PC-3 (cell line): ENCODE measurements at places on chromosomes 5 and 9.
A peak's percentile ranks its signal among the peaks of the same experiment; 100 is the strongest.

GRCh38 chr9:93517331-93517730 is 59.1 kb upstream of the PHF2 start:
- no peak for DNase-seq

- DNase-seq = no peak
Measured at GRCh38 chr5:174412374-174412773, 312.0 kb upstream of the MSX2 start.

DNA sequence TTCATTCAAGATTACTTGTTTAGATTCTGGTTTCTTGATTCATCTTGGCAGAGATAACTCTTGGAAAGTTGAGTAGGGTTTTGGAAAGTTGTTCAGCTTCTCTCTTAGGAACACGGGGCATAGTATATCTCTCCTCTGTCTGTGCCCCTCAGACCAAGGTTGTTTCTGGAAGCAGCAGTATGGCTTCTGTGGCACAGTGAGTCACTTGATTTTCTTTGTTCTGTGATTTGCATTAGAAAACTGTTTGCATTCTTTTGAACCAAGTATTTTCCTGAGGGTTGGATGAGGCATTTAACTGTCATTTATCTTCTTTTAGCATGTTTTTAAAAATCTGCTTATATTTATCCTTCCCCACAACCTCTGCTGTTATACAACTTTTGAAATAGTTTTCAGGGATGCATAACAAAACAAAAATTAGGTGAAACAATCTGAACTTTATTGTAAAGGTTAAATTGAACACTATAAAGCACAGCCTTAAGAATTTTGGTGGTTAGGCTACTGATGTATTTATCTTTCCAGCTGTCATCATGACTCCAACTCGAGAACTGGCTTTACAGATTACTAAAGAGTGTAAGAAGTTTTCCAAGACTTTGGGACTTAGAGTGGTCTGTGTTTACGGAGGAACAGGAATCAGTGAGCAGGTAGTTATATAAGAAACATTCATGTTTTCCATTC is 26.5 kb downstream of the DDX46 start:
- no peak for DNase-seq

DNA sequence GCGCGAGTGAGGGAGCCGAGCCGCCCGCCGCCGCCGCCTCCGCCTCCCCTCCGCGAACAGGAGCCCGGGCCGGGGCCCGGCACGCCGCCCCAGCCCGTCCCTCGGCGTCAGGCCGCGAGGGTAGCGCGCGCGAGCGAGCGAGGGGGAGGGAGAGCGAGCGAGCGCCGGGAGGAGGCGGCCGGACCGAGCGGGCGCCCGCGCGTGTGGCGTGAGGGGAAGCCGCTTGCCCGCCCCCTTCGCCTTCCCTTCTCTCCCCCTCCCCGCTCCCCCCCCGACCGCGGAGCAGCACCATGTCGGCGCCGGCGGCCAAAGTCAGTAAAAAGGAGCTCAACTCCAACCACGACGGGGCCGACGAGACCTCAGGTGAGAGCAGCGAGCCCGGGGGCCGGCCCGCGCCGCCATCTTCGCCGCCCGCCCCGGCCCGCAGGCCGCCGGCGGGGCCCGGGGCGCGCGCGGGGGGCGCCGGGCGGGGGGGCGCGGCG is 312 bp downstream of the SET start:
- DNase-seq = no peak

- DNase-seq = no peak
Measured at GRCh38 chr9:137975936-137976565, 98.5 kb downstream of the CACNA1B start.

- DNase-seq = no peak
Measured at GRCh38 chr5:149870232-149870631, 74.4 kb downstream of the PDE6A start.

- no peak for DNase-seq
Measured at GRCh38 chr9:28770226-28770625, 1196.9 kb upstream of the C9orf72 start.

DNA sequence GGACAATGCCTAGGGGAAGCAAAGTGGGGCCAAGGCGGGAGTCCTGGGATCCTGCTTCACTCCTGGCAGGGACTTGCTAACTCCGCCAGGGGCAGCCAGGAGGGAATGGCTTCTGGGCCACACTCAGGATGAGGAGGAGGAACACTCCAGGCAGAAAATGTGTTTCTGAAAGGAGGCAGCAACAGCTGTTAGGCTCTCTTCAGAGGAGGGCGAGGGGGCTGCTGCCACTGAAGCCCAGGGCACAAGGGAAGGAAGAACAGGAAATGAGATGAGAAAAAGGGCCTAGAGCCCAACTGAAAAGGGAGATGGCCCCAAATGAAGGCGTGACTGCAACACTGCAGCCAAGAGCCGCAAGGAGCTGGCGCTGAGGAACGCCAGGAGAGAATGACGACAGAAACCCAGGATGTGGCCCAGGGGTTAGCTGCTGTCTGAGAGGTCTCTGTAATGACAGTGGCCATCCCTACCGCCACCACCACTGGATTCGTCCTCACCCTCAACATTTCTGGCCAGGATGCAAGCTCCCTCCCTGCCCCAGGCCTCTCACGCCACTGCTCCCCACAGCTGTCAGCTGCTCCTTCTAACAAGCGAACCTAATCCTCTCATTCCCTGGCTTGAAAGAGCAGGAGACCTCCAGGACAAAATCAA is 15.8 kb downstream of the PSMB7 start:
- DNase-seq = no peak

GRCh38 chr9:119370816-119371215 is 1.6 kb upstream of the BRINP1 start:
- DNase-seq = peak; percentile 1

GRCh38 chr9:18907927-18908625 is 124.9 kb downstream of the SAXO1 start:
- DNase-seq = no peak

DNA sequence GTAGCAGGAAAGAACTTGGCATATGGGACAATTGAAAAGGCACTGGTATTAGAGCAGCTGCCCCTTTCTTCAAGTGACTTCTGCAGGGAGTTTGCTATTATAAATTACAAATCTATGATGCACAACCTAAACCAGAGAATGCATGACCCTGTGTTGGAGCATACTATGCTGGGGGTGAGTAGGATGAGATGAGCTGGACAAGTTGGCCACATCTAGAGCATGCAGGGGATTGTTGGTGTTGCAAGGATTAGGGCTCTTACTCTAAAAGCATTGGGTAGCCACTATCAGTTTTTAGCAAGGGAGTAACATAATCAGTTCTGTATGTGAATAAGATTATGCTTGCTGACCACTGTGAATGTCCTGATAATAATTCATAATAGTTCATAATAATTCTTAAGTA is 186.7 kb downstream of the KIAA0825 start:
- DNase-seq = no peak

- no peak for DNase-seq
Measured at GRCh38 chr5:133267601-133268000, 215.8 kb downstream of the HSPA4 start.
